ENCODE measurements at places on chromosomes 3 and 15.

- peak; percentile 76 for DNase-seq
These were observed at the start of gene MST1R for GRCh38 chr3:49903451-49904424. Gene MST1R, minus strand, starts transcription at chr3:49903873. Its CDS starts 264 bp downstream, at chr3:49903609.

DNA sequence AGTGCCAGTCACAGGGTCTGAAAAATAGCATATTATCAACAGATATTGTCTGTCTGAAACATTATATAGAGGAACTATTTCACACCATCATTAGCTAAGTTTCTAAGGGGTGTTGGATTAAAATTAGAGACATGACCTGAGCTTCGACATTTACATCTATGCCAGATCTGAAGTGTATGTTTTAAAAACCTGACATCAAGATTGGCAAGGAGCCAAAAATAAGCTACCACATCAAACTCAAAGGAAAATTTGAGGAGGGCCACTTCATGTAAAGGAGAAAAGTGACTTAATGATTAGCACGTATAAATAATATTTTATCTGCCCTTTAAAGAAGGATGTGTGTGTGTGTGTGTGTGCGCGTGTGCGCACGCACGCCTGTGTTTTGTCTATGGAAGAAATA is 752.0 kb upstream of the GRM7 start:
- DNase-seq = no peak

DNA sequence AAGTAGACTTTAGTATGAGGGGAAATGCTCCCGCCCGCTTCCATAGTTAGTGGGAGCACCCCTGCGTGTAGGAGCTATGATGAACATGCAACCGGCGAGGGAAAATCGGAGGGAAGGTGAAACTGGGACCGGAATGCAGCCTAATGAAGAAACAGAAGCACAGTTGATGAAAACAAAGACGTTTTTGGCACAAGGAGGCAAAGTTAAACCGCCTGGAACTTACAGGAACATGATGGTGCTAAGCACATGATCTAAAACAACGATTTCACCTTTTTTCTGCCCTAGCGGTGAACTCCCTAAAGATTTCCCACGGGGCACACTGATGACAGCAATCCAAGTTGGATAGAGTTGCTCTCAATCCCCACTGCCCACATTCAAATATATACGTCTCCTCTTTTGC is 49.4 kb upstream of the SPATA12 start:
- no peak for DNase-seq

GRCh38 chr3:183182732-183183610 is 20.4 kb upstream of the LAMP3 start:
- no peak for DNase-seq

- DNase-seq = no peak
These were observed 8.8 kb downstream of the TBC1D23 start for GRCh38 chr3:100269410-100270214.

DNA sequence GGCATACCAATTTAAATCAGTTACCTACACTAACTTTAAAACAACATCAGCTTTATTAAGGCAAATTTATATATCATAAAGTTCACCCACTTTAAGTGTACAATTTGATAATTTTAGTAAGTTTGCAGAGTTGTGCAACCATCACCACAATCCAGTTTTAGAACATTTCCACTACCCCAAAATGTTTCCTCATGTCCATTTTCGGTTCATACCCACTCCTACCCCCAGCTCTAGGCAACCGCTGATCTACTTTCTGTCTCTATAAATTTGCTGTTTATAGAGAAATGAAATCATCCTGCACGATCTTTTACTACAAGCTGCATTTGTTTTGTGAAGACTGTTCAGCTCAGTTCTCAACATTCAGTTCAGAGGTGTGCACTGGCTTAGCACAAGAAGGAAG is 31.5 kb upstream of the FAM81A start:
- no peak for DNase-seq

DNA sequence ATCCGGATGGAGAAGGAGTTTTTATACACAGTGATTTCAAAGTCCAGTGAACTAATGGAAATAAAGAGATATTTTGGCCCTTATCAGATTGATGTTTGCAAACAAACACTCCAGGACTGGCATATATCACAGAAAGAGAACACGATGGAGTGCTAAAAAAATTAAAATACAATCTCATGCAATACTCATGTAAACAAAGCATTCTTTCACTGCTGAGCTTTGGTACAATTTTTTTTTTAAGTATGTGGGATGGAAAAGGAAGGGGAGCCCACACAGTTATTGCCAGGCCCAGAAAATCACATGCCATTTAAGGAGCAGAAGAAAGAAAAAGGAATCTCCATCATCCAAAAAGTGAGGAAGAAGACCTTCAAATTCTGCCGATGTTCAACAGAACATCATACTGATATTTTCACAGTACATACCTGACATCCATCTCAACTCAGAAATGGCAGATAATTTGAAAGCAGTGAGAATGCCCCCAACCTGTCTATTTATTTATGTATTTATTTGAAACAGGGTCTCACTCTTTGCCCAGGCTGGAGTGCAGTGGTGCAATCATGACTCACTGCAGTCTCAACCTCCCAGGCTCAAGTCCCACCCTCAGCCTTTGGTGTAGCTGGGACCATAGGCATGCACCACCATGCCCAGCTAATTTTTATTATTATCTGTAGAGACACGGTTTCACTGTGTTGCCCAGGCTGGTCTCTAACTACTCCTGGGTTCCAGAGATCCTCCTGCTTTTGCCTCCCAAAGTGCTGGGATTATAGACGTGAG is 107.5 kb upstream of the SLC2A2 start:
- DNase-seq = no peak

DNA sequence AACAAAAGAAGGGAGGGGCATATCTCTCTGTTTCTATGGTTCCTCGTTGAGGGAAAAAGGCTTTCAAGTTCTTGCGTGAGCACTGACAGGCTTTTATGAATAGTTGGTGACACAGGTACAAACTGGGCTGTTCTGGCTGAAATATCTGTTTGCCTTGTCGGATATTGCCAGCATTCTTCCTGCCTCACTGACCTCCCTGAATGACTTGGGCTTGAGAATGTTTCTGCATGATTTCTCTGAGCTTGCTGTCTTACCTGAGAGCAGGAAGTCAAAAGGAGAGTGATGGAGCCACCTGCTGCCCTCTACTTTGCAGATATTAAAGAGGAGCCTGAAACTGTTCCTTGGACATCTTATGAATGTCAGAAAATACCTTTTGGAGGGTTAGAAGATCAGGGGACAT is 4.8 kb downstream of the GCNT3 start:
- DNase-seq = peak; percentile 34

GRCh38 chr3:188408831-188409230 is 254.9 kb downstream of the LPP start:
- DNase-seq = no peak

DNA sequence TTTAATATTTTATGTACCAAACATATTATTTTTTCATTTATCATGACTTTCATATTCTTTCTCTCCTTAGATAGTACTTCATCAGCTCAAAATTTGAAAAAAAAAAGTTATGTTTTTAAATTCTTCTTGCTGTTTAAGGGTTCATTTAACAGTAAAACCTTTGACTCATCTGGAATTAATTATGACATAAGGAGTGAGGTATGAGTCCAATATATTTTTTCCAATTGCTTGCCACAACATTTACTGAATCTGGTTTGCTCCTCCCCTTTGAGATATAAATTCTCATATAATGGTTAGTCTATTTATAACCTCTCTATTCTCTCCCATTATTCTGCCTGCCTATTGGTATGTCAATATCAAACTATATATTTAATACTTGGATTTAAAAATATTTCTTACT is 387.8 kb downstream of the TUSC7 start:
- DNase-seq = no peak

GRCh38 chr3:31105438-31106077 is 211.1 kb upstream of the GADL1 start:
- DNase-seq = peak; percentile 15

DNA sequence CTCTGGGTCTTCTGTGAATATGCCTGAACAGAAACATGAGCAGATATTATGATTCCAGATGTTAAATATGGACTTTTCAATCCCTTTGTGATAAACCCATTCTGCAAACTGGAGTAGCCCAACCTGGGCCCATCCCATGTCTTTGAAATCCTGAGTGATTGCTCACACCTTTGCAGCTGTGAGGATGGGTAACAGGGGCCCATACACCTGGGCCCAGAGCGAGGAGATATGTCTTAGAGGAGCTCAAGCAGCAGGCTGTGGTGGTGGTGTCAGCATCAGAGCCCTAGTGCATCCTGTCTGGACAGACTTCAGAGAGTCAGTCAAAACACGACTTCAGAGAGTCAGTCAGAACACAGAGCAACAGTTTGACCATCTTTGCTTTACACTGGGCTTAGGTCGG is 64.9 kb upstream of the LIMD1 start:
- no peak for DNase-seq
